Activated T-cell treated with anti-CD3 and anti-CD28 coated beads for 1 hour (primary cell): ENCODE measurements at places on chromosomes 1 and 21.

DNA sequence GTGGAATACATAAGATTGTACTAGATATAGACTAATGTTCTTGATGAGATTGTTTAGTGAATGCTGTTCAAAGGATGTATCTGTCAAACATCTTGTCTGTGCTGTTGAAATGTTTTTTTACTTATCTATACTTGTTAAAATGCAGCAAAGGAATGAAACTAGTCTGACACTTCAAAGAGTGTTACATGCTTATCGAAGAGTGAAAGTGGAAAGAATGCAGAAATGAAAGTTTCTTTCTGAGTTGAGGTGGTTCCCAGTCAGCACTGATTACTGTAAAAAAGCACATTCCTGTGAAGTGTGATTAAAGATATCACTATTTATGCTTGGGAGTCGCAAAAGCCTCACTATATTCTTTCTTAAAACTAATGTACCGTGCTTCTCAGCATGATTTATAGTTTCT, 1225.2 kb downstream of the NCAM2 start:
- no peak for DNase-seq

DNA sequence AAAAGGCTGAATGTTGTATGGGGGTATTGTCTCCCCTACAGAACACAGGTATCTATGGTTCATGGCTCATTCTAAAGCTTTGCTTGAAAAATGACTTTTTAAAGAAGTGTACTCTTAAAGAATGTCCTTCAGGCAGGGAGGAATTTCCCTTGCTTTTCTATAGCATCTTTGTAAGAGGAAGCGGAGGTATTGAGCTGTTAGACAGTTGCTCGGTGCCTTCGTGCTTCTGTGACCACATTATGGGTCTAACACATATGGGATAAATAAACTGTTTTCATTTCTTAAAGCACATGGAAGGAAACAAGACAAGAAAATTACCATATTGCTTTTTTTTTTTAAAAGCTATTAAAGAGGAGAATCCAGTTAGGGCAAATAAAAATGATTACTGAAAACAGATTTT, 182.9 kb downstream of the NTNG1 start:
- DNase-seq: no peak

- DNase-seq: no peak
Observed at GRCh38 chr1:218494449-218494852, 149.3 kb downstream of the TGFB2 start.

DNA sequence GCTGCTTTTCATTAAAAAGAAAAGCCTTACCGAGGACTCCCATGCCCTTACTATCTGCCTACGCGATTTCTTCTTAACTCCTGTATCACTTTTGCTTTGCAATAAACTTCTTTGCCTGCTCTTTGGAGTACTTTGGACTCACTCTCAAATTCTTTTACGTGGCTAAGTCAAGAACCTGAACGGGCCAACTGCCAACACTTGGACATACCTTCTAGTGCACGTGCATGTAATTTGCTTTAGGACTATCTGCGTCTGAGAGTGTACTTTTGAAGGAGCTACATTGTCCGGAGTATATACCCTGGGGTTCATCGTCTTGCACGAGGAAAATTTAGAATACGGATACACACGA, 3.6 kb upstream of the OTUD3 start:
- DNase-seq: no peak

GRCh38 chr1:156009404-156009803, 11.3 kb downstream of the SSR2 start:
- DNase-seq: no peak

DNA sequence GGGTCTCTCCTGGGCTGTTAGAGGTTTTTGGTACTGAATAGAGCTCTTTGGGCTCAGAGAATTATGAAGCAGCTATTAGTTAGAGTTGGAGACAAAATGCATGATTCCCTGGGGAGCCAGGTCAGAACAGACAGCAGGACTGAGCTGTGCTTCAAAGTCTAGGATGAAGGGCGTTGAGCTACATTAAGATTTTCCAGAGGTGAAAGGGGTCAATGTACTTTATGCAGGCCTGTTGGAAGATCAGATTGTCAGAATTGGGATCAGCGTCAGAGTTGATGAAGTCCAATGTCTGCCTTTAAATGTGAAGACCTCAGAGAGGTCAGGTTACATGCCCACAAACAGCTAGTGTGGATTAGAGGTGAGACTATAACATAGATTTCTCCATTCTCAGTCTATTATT, 53.8 kb downstream of the RGS5 start:
- DNase-seq: no peak

DNA sequence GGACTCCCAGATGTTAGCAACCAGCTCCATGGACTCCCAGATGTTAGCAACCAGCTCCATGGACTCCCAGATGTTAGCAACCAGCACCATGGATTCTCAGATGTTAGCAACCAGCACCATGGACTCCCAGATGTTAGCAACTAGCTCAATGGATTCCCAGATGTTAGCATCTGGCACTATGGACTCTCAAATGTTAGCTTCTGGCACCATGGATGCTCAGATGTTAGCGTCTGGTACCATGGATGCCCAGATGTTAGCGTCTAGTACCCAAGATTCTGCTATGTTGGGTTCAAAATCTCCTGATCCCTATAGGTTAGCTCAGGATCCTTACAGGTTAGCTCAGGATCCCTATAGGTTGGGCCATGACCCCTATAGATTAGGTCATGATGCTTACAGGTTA, 8.8 kb downstream of the SON start:
- no peak for DNase-seq

DNA sequence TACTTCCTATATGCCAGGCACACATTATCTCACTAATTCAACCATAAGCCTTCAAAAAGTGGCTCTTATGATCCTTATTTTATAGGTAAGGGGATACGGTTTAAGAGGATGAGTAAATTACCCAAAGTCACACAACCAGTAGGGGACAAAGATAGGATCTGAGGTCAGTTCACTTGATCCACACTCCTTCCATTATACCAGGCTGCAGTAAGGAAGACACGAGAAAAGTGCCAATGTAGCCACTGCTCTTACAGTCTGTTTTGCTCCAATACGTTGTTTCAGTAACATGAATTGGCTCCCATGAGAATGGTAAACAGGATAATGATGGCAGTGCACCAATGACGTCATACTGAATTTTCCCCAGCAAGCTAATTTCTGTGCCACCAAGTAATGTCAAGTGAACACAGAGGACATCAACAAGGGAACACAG, 15.4 kb upstream of the GUCA2A start:
- DNase-seq: no peak

- DNase-seq: no peak
Observed at GRCh38 chr1:63663301-63663700, 70.1 kb downstream of the PGM1 start.

- no peak for DNase-seq
Observed at GRCh38 chr1:153506831-153507413, 28.9 kb downstream of the S100A6 start.

- DNase-seq: no peak
Observed at GRCh38 chr1:167943541-167943940, 6.7 kb upstream of the MPC2 start.
